ENCODE measurements at places on chromosomes 2 and 18.
A peak's percentile ranks its signal among the peaks of the same experiment; 100 is the strongest.

GRCh38 chr2:97713296-97714083 is at the start of gene ZAP70:
Gene ZAP70, plus strand, starts transcription at chr2:97713576. Its CDS starts 10,461 bp downstream, at chr2:97724037.
- DNase-seq: no peak

- DNase-seq: no peak
These were observed 13.7 kb upstream of the TET3 start for GRCh38 chr2:73970850-73971471.

DNA sequence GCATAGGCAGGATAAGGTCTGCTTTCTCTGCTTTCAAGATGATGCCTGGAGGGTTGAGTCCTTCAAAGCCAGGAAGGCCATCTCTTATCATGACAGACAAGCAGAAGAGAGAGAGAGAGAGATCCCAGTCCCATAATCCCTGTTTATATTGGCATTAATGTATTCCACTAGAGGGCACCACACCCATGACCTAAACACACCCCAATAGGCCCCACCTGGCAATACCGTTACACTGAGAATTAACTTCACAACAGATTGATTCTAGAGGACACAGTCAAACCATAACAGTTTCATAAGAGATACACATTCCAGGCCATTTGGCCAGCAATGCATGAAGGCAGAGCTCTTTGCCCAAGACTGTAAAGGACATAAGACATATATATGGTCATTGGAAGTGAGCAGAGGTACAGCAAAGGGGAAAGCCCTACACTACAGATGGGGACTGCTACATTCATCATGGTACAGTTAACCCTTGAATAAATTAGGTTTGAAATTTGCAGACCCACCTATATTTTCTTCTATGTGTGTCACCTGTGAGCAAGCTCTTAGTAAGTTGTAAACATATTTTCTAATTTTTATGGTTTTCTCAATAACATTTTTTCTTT is 1516.1 kb downstream of the RPIA start:
- DNase-seq: no peak

DNA sequence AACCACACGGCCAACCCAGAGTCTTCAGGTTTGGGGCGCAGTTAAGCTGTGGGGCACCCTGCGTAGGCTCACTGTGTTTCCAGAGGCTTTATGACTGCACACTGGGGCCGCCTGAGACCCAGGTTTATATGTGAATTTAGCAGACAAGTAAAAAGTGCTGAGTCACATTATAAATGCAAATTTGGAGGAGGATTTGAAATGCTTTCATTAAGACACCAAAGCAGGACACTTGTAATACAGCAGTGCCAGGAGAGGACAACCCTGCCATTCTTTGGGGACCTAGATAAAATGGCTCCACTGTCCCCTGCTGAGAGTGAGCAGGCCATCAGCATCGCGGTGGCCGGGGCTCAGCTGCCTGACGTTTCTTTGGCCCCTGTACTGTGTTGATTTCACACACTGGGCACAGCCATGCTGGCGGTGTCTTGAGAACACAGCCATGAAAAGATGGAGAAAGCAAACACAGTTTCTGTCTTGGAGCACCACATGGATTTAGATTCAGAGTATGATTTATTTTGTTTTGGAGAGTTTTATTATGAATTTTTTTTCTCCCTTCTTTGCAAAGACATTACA is 10.2 kb downstream of the ACKR3 start:
- no peak for DNase-seq

DNA sequence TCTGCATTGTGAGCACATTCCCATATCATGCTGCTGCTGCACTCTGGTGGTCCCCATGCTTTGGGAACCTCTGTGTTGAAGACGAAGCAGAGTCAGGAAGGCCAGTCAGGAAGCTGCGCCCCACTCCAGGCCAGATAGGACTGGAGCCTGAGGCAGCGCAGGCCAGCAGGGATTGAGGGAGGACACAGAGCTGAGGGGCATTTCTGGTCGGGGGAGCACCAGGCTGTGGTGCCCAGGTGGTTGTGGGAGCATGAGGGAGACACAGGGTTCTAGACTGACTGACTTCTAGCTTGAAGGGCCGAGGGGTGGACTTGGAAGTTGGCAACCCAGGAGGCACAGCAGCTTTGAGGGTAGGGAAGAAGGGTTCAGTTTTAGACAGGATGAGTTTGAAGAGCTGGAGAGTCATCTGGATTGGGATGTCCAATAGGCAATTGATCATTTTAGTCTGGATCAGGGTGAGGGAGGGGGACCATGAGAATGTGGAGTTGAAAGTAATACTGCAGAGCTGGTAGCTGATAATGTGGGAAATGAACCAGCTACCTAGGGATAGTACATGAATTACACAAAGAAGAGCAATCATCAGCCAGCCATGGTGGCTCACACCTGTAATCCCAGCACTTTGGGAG is 1.4 kb upstream of the ACTG2 start:
- DNase-seq: no peak

DNA sequence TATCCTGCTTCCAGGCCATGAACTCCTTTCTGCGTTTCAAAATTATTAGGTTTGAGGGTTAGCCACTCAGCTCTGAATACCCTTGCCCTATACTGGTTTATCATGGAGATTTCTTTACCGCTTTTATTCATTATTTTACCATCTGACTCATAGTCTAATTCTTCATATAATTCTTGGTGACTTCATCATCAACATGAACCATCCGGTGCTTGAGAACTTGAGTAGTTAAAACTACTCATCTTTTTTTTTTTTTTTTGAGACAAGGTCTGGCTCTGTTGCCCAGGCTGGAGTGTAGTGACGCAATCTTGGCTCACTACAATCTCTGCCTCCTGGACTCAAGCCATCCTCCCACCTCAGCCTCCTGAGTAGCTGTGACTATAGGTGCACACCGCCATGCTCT is 94.2 kb upstream of the LHCGR start:
- DNase-seq: peak; percentile 93

DNA sequence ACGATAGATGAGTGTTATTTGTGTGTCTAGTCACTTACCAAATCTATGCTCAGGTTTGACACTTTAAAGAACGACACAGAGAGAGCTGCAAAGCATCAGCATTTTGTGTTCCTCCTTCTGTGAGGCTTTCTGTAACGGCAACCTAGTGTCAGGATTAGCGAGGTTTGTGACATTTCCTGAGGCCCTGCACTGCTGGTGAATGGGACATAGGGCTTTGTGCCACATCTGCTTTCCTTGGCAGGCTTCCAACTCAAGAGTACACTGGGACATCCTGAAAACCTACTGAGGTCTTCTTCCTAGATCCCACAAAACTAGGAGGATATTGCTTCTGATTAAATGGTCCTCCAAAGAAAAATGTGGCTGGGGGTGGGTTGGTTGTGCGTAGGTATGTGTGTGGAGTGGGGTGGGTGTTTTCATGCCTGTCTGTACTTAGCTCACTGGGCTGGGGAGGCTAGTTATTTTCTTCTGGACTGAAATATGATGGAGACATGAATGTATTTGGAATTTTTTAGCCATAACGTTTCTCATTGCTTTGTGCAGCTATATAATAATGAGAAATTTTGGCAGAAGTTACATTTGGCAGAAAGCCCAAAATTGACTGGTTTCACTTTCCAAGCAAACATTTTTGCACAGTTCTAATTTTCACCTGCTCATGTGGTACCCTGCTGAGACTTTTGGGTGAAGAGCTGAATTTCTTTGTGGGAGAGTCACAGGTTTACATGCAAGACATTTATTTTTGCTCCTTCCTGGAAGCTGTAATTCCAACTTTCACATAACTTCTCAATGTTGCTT is 308.4 kb downstream of the XIRP2 start:
- peak; percentile 50 for DNase-seq

- DNase-seq: peak; percentile 53
These were observed 415.9 kb downstream of the NBAS start for GRCh38 chr2:15145046-15145817.

All from fibroblast of skin of back (primary cell).